Body of pancreas (tissue), 4 donors: ENCODE measurements at places on chromosomes 3 and 15. TPM values are rescaled to one million over a fixed set of nuclear protein-coding genes. Genes with fewer than 3 reads are reported as not detected.

DNA sequence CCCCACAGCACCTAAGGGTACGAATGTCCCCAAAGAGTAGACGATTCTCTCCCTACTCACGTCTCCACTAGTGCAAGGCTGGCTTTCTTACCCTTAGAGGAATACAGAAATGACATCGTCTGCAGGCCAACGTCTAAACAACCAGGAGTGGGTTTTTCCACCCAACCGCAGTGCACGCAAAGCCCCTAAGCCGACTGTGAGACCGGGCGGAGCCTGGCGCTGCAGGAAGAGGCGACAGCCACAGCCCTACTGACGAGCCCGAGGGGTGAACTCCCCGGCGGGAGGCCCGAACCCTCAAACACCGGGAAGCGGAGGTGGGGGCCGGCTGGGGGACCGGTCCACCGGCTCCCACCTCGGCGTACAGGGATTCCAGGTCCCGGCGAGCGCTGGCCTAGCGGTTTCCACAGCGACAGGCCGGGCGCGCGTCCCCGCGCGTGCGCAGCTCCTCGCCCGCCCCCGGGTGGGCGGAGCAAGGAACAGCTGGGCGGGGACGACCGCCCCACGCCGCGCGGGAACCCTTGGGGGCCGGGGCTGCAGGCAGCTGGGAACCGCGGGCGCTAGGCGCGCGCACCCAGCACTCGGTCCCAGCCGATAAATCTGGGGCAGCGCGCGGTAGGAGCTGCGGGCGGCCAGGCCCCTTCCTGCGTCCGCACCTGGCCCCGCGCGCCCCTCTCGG, at the start of the genes CEP19 and PIGX:
CEP19 (minus strand) TSS at position 413 of the 676 bp plus-strand sequence. CDS start 3,593 bp downstream, outside the sequence.
PIGX (plus strand) TSS at position 540 of the 676 bp plus-strand sequence.
- peak within 1 kb of the TSS; percentile 60 for H3K4me3 ChIP-seq
- H3K4me1 ChIP-seq, result peaks cover 17% of the 10 kb centered on the region
- peak; percentile 85 for DNase-seq
- no peaks in the 10 kb centered on the region for H3K27me3 ChIP-seq

RBMS3 gene
- total RNA-seq, result 17.4 TPM

RLBP1 gene
- total RNA-seq, result not detected

FSIP1 gene
- total RNA-seq, result 0.33 TPM

GRCh38 chr3:131729643-131730017, 226.9 kb upstream of the MRPL3 start:
- H3K4me3 ChIP-seq, result no peak overlapping the region
- DNase-seq, result no peak
- no peaks in the 10 kb centered on the region for H3K36me3 ChIP-seq
- no peak overlapping the region for H3K27ac ChIP-seq
- H3K4me1 ChIP-seq, result no peaks in the 10 kb centered on the region

DNA sequence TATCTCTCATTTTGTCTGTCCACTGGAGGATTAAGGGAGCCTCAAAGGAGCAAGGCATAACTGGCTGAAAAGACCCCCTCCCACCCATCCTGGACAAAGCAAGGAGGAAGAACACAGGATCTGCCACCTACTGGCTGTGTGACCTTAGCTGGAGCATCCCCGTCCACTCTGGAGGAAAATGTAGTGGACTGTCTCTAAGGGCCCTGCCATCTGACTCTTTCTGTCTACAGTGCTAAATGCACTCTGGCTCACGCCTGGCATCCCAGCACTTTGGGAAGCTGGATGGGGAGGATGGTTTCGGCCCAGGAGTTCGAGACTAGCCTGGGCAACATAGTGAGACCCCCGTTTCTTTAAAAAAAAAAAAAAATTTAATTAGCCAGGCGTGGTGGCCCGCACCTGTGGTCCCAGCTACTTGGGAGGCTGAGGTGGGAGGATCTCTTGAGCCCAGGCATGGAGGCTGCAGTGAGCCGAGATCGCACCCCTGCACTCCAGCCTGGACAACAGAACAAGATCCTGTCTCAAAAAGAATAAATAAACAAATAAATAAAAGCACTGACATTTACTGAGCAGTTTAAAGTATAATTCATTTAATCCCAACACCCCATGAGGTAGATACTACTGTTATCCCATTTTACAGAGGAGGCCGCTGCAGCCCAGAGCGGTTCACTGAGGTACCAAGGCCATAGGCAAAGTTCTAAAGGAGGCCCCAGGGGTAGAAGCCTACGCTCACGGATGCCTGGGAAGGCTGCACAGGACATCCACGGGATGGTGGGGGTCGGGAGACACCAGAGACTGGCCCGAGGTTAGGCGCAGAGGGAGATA, 1.1 kb downstream of the TBC1D2B start:
- peaks cover 48% of the 10 kb centered on the region for H3K4me1 ChIP-seq
- H3K27me3 ChIP-seq, result no peaks in the 10 kb centered on the region
- H3K27ac ChIP-seq, result peak overlapping the region; percentile 91

DNA sequence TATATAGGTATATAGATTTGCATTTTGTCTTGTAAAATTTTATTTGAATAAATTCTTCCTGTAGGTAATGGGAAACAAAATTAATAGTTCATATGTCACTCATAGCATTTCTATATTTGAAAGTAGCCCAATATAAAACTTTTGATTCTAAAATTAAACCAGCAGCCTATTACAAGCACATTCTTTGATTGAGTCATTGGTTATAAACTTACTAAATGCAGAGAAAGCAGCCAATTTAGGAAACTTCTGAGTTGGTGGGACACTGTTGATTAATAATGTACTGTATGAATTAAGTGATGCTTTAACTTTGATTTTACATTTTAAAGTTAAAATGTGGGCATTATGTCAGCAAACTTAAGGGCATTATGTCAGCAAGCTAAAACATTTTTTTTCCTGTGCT, 34.5 kb downstream of the NR1D2 start:
- peaks cover 4% of the 10 kb centered on the region for H3K36me3 ChIP-seq
- DNase-seq, result no peak
- no peaks in the 10 kb centered on the region for H3K27me3 ChIP-seq

DNA sequence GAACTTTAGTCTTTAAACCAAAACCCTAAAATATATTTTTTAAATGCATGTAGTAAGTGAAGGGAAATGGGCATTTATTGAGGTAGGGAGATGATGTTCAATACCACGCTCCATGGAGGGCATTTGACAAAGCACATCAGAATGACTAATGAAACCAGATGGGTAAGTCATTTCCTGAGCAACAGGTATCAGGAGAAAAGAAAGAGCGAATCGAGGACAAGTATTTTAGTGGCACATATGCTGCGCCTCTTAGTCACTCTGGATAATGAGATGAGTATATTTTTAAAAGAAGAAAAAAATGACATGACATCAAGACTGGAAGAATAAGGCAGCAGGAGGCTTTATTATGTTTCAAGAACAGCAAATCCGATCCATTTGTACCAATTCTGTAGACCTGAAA, 129.0 kb upstream of the ARHGEF3 start:
- no peaks in the 10 kb centered on the region for H3K27me3 ChIP-seq
- H3K36me3 ChIP-seq, result no peaks in the 10 kb centered on the region
- H3K4me3 ChIP-seq, result no peak overlapping the region
- no peaks in the 10 kb centered on the region for H3K4me1 ChIP-seq

CAV3 gene
- total RNA-seq, result not detected

GRCh38 chr3:15875016-15875689, 77.4 kb upstream of the ANKRD28 start:
- DNase-seq, result no peak
- H3K4me3 ChIP-seq, result no peak overlapping the region
- no peaks in the 10 kb centered on the region for H3K27me3 ChIP-seq

GRCh38 chr15:63466378-63467192, 37.8 kb upstream of the USP3 start:
- no peak overlapping the region for H3K27ac ChIP-seq
- H3K4me3 ChIP-seq, result no peak overlapping the region
- H3K27me3 ChIP-seq, result no peaks in the 10 kb centered on the region

SLC9C1 gene
- not detected for total RNA-seq

- H3K4me3 ChIP-seq, result no peak overlapping the region
- H3K27me3 ChIP-seq, result no peaks in the 10 kb centered on the region
- peaks cover 11% of the 10 kb centered on the region for H3K4me1 ChIP-seq
- no peak overlapping the region for H3K27ac ChIP-seq
Observed at GRCh38 chr3:126134219-126134975, 46.0 kb downstream of the ALDH1L1 start.

DNA sequence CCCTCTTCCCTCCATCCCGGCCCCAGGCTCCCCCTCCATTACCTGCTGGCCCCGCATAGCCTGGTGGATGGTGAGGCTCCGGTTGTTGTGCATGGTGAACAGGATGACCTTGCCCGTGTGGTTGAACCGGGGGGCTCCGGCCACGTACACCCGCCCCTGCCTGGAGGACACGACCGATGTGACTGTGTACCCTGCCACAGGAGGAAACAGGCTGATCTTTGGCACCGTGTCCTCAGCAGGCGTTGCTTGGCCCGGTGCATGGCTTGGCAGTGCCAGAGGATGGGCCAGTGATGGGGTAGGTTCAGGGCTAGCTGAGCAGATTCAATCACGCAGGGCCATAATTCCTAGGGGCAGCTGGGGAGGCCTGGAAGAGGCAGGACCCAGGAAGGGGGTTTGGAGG, 58.1 kb downstream of the FEM1B start:
- H3K4me1 ChIP-seq, result peaks cover 23% of the 10 kb centered on the region
- H3K4me3 ChIP-seq, result no peak overlapping the region
- H3K36me3 ChIP-seq, result no peaks in the 10 kb centered on the region
- DNase-seq, result peak; percentile 29
- no peaks in the 10 kb centered on the region for H3K27me3 ChIP-seq

- no peak for DNase-seq
- no peak overlapping the region for H3K27ac ChIP-seq
- H3K27me3 ChIP-seq, result no peaks in the 10 kb centered on the region
- no peak overlapping the region for H3K4me3 ChIP-seq
Observed at GRCh38 chr3:159796226-159796625, 192.4 kb upstream of the IL12A start.

DNA sequence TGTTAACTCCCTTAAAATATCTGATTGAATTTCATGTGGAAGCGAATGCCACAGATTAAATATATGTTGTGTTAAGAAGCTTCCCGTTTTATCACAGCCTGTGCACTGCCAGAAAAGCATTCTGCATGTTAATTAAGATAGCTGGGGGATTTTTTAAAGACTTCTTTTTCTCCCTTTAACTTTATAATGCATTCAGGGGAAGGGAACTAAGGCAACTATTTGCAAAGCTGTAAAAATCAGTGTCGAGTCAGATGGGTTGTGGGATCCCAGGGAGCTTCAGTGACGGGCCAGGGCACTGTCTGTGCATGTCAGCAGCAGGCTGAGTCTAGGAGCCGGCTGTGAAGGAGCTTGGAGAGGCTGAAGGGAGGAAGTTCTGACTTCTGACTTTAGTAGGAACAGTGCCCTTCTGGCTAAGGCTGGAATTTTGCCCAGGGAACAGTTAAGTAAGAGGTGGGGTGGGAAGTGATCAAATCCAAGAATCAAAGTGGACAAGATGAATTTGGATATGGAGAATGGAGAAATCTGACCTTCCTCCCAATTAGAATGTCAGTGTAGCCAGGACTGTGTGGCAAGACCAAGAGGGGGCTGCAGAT, 77.7 kb downstream of the ABHD5 start:
- H3K27ac ChIP-seq, result no peak overlapping the region
- peaks cover 28% of the 10 kb centered on the region for H3K4me1 ChIP-seq
- no peak overlapping the region for H3K4me3 ChIP-seq

GREM1 gene
- under 0.01 TPM for total RNA-seq

DNA sequence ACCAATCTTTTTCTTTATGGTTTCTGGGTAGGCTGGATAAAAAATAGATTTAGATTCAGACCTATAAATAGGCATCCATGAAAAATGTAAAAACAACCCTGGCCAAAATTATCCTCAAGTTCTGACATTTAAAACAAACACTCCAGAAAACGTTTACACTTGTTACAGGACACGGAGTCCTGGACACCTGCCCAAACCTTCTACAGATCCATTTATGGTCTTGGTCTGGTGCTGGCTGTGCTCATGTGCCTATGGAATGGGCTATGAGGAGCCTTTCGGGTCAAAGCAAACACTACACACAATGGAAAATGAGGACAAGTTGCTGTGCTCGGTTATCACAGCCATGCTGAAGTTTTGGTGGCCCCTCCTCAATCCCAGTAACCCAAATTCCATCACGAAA, 108.1 kb downstream of the PDZRN3 start:
- no peak overlapping the region for H3K4me3 ChIP-seq
- no peak for DNase-seq
- no peak overlapping the region for H3K27ac ChIP-seq
- no peaks in the 10 kb centered on the region for H3K36me3 ChIP-seq
- H3K27me3 ChIP-seq, result no peaks in the 10 kb centered on the region

- H3K36me3 ChIP-seq, result no peaks in the 10 kb centered on the region
- H3K27ac ChIP-seq, result no peak overlapping the region
- no peak overlapping the region for H3K4me3 ChIP-seq
- no peaks in the 10 kb centered on the region for H3K27me3 ChIP-seq
Observed at GRCh38 chr15:33131552-33132232, 62.8 kb downstream of the FMN1 start.

- H3K4me1 ChIP-seq, result no peaks in the 10 kb centered on the region
- DNase-seq, result no peak
- H3K36me3 ChIP-seq, result no peaks in the 10 kb centered on the region
- H3K27me3 ChIP-seq, result no peaks in the 10 kb centered on the region
- H3K27ac ChIP-seq, result no peak overlapping the region
Observed at GRCh38 chr3:58544541-58544940, 7.6 kb upstream of the ACOX2 start.

PLS1 gene
- 6.3 TPM for total RNA-seq

DNA sequence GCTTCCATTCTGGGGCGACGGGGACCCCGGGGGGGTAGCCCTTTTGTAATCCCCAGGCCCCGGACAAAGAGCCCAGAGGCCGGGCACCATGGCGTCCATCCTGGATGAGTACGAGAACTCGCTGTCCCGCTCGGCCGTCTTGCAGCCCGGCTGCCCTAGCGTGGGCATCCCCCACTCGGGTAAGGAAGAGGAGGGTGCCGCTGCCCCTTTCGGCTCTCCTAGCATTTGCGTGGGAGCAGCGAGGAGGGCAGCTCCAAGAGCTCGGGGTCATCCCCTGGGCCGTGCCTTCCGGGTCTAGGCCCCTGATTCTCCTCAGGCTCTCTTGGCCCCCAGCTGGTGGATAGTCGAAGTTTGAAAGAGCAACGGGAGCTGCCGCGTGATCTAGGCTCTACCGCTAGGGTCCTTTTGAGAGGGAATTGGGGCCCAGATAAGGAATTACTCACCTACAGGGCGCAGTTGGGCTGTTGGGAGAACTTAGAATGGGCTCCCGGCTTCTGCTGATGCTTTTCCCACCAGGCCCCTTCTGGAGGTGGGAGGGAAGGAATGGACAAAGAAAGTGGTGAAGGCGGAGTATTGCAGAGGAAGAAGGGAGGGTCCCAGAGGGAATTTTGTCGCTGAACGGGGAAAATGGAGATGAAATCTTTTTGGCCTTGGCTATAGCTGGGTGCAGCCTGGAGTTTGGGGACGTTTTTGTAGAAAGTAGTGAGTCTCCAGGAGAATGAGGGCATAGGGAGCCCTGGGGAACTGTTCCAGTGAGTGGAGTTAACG, 615 bp downstream of the VPS18 start:
- H3K27ac ChIP-seq, result peak overlapping the region; percentile 94
- peak; percentile 63 for DNase-seq
- peaks cover 10% of the 10 kb centered on the region for H3K36me3 ChIP-seq

- DNase-seq, result no peak
- H3K4me3 ChIP-seq, result no peak overlapping the region
- H3K27me3 ChIP-seq, result peaks cover 12% of the 10 kb centered on the region
- H3K36me3 ChIP-seq, result no peaks in the 10 kb centered on the region
- H3K4me1 ChIP-seq, result peaks cover 20% of the 10 kb centered on the region
- H3K27ac ChIP-seq, result no peak overlapping the region
Observed at GRCh38 chr3:154431043-154431442, 1.1 kb upstream of the GPR149 start.
